Stimulated activated CD4-positive, alpha-beta T cell treated with anti-CD3 and anti-CD28 coated beads, Interleukin-15, amount 100 ng/mL, for 24 hours (primary cell): ENCODE measurements at places on chromosomes 6 and 20.

- peak; percentile 95 for DNase-seq
These were observed 18.6 kb upstream of the SLCO4A1 start for GRCh38 chr20:62623488-62624324.

GRCh38 chr6:148720897-148721296 is 25.9 kb upstream of the UST start:
- DNase-seq: no peak

GRCh38 chr6:130778946-130779657 is 48.1 kb upstream of the SMLR1 start:
- DNase-seq: no peak

DNA sequence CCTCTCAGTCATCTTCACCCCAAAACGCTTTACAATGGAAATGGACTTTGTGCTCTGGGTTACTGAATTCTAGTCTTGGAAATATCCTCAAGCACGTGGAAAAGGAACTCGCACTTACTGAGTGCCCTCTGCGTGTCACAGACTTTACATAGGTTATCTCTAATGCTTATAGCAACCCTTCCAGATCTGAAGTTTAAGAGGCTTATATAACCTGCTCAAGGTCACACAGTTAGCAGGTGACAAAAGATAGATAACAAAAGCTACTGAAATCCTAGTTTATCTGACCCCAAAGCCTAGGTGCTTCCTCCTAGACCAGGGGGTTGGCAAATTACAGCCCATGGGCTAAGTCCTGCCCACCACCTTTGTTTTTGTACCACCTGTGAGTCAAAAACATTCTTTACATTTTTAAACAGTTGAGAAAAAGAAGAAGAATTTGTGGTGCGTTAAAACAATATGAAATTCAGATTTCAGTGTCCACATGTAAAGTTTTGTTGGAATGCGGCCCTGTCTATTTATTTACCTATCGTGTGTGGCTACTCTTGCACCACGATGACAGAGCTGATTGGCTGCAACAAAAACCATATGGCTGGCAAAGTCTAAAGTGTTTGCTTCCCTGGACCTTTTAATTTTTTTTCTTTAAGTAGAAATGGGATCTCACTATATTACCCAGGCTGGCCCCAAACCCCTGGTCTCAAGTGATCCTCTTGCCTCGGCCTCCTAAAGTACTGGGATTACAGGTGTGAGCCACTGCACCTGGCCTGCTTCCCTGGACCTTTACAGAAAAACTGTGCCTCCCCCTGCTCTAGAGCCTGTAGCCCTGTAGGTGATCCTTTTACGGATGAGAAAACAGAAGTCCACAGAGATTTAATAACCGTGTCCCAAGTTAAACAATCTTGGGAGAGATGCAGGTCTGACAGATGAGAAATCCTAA is 110.2 kb upstream of the RREB1 start:
- DNase-seq: no peak

- DNase-seq: peak; percentile 60
These were observed 119.4 kb downstream of the JARID2 start for GRCh38 chr6:15365273-15365687.
